ENCODE measurements at places on chromosomes 1 and 21. TPM values are rescaled to one million over a fixed set of nuclear protein-coding genes. Genes with fewer than 3 reads are reported as not detected.

DNA sequence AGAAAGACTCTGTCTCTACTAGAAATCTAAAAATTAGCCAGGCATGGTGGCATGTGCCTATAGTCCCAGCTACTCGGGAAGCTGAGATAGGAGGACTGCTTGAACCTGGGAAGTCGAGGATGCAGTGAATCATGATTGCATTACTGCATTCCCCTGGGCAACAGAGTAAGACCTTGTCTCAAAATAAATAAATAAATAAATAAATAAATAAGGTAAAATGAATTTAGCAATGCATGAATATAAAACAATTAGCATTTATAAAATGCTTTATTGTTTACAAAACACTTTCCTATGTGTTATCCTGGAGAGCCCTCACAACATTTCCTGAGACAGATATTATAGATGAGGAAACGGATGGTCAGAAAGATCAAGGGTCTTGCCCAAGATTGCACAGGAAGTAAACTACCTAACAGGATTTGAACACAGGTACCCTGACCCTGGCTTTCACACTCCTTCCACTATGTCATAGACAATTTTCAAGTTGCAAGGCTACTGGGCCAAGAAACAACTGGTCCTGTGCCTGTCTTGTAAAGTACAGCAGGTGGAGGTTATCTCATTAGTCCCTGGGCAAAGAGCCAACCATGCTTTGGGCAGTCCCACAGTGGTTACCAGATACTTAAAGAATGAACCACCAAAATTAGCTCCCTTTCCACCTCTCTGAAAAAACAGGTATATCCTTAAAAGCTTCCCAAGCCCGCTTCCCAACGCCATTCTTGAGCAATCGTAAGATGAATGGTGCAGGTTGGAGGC, 15.4 kb upstream of the VSIG8 start:
- no peak for DNase-seq
- no peak overlapping the region for H3K27ac ChIP-seq
- H3K36me3 ChIP-seq, result peaks cover 2% of the 10 kb centered on the region
- no peak overlapping the region for H3K4me3 ChIP-seq
- no peaks in the 10 kb centered on the region for H3K4me1 ChIP-seq

- no peaks in the 10 kb centered on the region for H3K27me3 ChIP-seq
- no peak for DNase-seq
- H3K4me1 ChIP-seq, result peaks cover 18% of the 10 kb centered on the region
- H3K36me3 ChIP-seq, result no peaks in the 10 kb centered on the region
- no peak overlapping the region for H3K4me3 ChIP-seq
Measured at GRCh38 chr21:38356883-38357625, 100.3 kb downstream of the KCNJ15 start.

DNA sequence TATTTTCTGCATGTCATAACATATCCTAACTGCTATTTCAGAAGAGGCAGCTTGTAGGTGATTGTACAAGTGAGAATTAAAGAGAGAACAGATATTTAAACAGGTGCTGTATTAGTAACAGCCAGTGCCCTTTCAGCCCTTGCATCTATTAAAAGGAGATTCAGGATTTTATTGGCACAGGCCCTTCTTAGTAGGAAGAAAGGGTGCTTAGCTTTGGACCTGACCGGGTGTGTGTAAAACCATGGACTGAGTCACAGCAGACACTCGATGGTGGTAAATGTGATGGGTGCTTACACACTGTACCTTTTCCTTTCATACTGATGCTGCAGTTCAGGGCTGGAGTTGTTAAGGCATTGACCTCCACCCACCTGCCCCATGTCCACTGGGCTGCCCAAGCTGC, 12.7 kb upstream of the CD101 start:
- H3K27ac ChIP-seq, result no peak overlapping the region
- peaks cover 7% of the 10 kb centered on the region for H3K4me1 ChIP-seq
- no peaks in the 10 kb centered on the region for H3K27me3 ChIP-seq
- H3K4me3 ChIP-seq, result no peak overlapping the region
- no peak for DNase-seq

- H3K27me3 ChIP-seq, result peaks cover 5% of the 10 kb centered on the region
- H3K4me1 ChIP-seq, result peaks cover 6% of the 10 kb centered on the region
- DNase-seq, result no peak
- H3K27ac ChIP-seq, result no peak overlapping the region
- no peaks in the 10 kb centered on the region for H3K36me3 ChIP-seq
Measured at GRCh38 chr1:54989968-54990810, 8.5 kb upstream of the BSND start.

DNA sequence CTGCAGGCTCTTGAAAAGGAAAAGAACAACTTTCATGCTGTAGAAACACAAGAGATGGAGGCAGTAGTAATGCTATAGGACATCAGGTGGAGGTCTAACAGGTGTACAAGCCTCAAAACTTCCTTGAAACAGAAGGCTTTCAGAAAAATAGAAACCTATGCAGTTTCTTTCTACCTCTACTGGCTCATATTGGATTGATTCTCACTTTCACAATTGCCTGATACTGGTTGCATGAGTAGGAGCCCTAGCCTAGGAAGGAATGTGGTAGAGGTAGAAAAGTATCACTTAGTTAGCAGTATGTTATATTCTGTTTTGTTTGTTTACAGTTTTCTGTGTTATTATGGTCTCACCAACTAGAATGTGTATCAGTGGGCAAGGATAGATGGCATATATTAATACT, 175.4 kb upstream of the GORAB start:
- no peak for DNase-seq
- no peaks in the 10 kb centered on the region for H3K36me3 ChIP-seq
- H3K27ac ChIP-seq, result no peak overlapping the region
- no peaks in the 10 kb centered on the region for H3K27me3 ChIP-seq

DNA sequence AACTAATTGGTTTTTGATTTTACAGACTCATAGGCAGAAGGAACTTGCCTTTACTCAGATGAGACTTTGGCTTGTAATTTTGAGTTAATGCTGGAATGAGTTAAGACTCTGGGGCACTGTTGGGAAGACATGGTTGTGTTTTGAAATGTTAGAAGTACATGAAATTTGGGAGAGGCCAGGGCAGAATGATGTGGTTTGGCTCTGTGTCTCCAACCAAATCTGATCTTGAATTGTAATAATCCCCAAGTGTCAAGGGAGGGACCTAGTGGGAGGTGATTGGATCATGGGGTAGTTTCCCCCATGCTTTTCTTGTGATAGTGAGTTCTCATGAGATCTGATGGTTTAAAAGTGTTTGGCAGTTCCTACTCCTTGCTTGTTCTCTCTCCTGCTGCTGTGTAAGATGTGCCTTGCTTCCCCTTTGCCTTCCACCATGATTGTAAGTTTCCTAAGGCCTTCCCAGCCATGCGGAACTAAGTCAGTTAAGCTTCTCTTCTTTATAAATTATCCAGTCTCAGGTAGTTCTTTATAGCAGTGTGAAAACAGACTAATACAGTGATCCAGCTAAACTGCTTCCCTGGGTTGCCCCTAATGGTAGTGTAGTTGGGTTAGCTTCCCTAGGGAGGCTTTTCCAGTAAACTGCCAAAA, 10.2 kb downstream of the CPT2 start:
- no peaks in the 10 kb centered on the region for H3K27me3 ChIP-seq
- no peak overlapping the region for H3K4me3 ChIP-seq
- H3K4me1 ChIP-seq, result no peaks in the 10 kb centered on the region
- H3K36me3 ChIP-seq, result peaks cover 74% of the 10 kb centered on the region

GRCh38 chr1:168466092-168466713, 77.6 kb downstream of the XCL2 start:
- peak overlapping the region; percentile 80 for H3K27ac ChIP-seq
- no peak for DNase-seq
- no peak overlapping the region for H3K4me3 ChIP-seq
- H3K4me1 ChIP-seq, result peaks cover 58% of the 10 kb centered on the region

DNA sequence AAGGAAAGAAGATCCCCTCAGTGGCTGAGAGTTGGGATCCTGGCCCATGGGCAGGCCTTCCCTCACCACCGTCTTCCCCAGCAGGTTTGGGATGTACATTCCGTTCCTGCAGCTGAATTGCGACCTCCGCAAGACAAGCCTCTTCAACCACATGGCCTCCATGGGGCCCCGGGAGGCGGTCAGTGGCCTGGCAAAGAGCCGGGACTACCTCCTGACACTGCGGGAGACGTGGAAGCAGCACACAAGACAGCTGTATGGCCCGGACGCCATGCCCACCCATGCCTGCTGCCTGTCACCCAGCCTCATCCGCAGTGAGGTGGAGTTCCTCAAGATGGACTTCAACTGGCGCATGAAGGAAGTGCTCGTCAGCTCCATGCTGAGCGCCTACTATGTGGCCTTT, 16.3 kb upstream of the KPNA6 start:
- no peak overlapping the region for H3K4me3 ChIP-seq
- H3K27ac ChIP-seq, result no peak overlapping the region
- no peak for DNase-seq

- H3K27ac ChIP-seq, result no peak overlapping the region
- no peak for DNase-seq
- no peaks in the 10 kb centered on the region for H3K27me3 ChIP-seq
- no peaks in the 10 kb centered on the region for H3K36me3 ChIP-seq
Measured at GRCh38 chr1:17922833-17923232, 167.7 kb downstream of the ACTL8 start.

GRCh38 chr1:116766616-116767469, 12.6 kb downstream of the CD2 start:
- H3K27ac ChIP-seq, result no peak overlapping the region
- no peak for DNase-seq
- H3K36me3 ChIP-seq, result no peaks in the 10 kb centered on the region
- H3K27me3 ChIP-seq, result no peaks in the 10 kb centered on the region
- H3K4me1 ChIP-seq, result peaks cover 10% of the 10 kb centered on the region

DNA sequence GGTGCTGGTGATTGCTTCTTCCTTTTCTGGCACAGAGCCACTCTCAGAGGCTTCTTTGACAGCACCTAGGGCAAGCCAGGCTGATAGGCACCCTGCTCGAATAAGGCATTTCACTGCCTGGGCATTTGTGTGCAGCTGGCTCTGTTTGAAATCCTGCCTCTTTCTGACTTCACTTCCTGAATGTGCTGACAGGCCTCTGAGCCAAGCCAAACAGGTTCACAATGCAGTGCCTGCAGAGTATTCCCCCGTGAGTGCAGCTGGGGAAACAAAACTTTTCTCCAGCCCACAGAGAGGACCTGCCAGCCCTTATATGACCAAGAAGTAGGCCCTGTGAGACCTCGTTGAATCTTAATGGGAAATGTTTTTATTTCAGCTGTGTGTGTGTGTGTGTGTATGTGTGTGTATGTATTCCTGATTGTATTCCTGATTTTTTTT, 10.4 kb downstream of the JUN start:
- no peak overlapping the region for H3K4me3 ChIP-seq
- peak overlapping the region; percentile 89 for H3K27ac ChIP-seq
- no peaks in the 10 kb centered on the region for H3K36me3 ChIP-seq
- peaks cover 49% of the 10 kb centered on the region for H3K4me1 ChIP-seq
- H3K27me3 ChIP-seq, result no peaks in the 10 kb centered on the region

DNA sequence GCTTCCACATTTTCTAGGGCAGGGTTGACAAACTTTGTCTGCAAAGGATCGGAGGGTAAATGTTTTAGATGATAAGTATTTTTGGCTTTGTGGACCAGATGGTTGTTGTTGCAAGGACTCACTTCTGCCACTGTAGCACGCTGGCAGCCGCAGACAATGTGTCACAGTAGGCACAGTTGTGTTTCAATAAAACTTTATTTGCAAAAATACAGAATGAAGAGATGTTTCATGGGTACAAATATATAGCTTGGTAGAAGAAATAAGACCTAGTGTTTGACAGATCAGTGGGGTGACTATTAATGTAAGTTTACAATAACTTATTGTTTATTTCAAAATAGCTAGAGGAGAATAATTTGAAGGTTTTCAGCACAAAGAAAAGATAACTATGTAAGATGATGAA, 127.8 kb downstream of the GRIK3 start:
- H3K27ac ChIP-seq, result no peak overlapping the region
- H3K4me3 ChIP-seq, result no peak overlapping the region
- H3K27me3 ChIP-seq, result no peaks in the 10 kb centered on the region
- H3K36me3 ChIP-seq, result no peaks in the 10 kb centered on the region
- no peak for DNase-seq
- H3K4me1 ChIP-seq, result no peaks in the 10 kb centered on the region

DNA sequence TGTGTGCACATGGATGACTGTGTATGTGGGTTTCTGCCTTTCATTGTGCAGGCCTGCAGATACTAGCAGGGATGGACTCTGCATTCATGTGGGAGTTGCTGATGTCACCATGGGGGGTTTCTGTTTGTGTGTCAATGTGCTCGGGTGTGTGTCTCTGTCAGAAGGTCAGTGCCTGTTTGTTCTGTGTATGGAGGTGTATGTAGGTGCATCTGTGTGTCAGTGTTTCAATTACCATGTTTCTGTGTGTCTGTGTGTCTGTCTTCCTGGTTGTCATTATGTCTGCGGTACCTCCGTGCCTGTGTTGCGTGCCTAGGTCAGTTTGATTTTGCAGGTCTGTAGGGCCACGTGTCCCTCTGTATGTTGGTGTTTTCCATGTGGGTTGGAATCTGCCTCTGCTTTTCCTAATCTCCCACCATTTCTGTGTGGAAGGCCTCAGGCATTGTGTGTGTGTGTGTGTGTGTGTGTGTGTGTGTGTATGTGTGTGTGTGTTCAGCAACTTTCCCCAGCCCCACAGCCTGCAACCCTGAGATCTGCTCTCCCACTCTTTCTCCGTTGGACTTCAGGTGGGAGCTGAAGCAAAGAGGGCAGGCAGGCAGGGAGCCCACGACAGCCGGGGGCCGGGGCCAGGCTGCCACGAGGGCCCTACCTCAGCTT, 36.7 kb upstream of the WASF2 start:
- peaks cover 75% of the 10 kb centered on the region for H3K4me1 ChIP-seq
- H3K4me3 ChIP-seq, result no peak overlapping the region
- no peaks in the 10 kb centered on the region for H3K27me3 ChIP-seq
- DNase-seq, result no peak

DNA sequence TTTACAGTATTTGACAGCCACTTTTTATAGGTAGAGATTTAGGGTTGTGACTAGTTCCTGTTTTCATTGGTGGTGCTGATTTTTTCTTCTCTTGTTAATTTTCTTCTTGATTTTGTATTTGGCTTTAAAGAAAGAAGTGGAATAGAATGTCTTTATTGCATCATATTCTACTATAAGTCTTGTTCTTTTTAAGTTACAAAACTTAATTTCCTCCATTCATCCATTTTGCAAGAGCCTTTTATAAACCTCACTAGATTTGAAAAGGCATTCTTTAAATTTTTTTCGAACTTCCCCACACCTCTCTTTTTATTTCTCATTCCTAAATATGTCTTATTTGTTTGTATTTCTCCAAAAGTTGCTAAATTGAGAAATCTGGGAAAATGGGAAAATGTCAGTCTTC, 1368.6 kb upstream of the ADGRL4 start:
- peaks cover 24% of the 10 kb centered on the region for H3K4me1 ChIP-seq
- H3K36me3 ChIP-seq, result no peaks in the 10 kb centered on the region
- no peaks in the 10 kb centered on the region for H3K27me3 ChIP-seq
- no peak overlapping the region for H3K4me3 ChIP-seq
- H3K27ac ChIP-seq, result peak overlapping the region; percentile 63

- no peaks in the 10 kb centered on the region for H3K27me3 ChIP-seq
- peaks cover 31% of the 10 kb centered on the region for H3K36me3 ChIP-seq
- H3K27ac ChIP-seq, result peak overlapping the region; percentile 74
- DNase-seq, result peak; percentile 49
Measured at GRCh38 chr1:37498872-37499617, 15.5 kb downstream of the MEAF6 start.

- DNase-seq, result no peak
- H3K4me3 ChIP-seq, result no peak overlapping the region
- H3K36me3 ChIP-seq, result no peaks in the 10 kb centered on the region
- no peaks in the 10 kb centered on the region for H3K4me1 ChIP-seq
- H3K27ac ChIP-seq, result no peak overlapping the region
- H3K27me3 ChIP-seq, result peaks cover 18% of the 10 kb centered on the region
Measured at GRCh38 chr1:200518524-200518923, 102.0 kb downstream of the KIF14 start.

GSTM1 gene
- 6.4 TPM for total RNA-seq

GIPC2 gene
- 0.08 TPM for total RNA-seq

GMEB1 gene
- total RNA-seq, result 17.9 TPM

C2CD4D gene
- not detected for total RNA-seq

CFHR1 gene
- not detected for total RNA-seq

TNFRSF1B gene
- total RNA-seq, result 7.4 TPM

C4BPA gene
- not detected for total RNA-seq

PKN2 gene
- total RNA-seq, result 46.8 TPM

SNAPIN gene
- 46.3 TPM for total RNA-seq

HSD11B1 gene
- not detected for total RNA-seq

Measured in osteocyte (in vitro differentiated cells).